ENCODE measurements at places on chromosomes 2 and 18. TPM values are rescaled to one million over a fixed set of nuclear protein-coding genes. Genes with fewer than 3 reads are reported as not detected.
A peak's percentile ranks its signal among the peaks of the same experiment; 100 is the strongest.

DNA sequence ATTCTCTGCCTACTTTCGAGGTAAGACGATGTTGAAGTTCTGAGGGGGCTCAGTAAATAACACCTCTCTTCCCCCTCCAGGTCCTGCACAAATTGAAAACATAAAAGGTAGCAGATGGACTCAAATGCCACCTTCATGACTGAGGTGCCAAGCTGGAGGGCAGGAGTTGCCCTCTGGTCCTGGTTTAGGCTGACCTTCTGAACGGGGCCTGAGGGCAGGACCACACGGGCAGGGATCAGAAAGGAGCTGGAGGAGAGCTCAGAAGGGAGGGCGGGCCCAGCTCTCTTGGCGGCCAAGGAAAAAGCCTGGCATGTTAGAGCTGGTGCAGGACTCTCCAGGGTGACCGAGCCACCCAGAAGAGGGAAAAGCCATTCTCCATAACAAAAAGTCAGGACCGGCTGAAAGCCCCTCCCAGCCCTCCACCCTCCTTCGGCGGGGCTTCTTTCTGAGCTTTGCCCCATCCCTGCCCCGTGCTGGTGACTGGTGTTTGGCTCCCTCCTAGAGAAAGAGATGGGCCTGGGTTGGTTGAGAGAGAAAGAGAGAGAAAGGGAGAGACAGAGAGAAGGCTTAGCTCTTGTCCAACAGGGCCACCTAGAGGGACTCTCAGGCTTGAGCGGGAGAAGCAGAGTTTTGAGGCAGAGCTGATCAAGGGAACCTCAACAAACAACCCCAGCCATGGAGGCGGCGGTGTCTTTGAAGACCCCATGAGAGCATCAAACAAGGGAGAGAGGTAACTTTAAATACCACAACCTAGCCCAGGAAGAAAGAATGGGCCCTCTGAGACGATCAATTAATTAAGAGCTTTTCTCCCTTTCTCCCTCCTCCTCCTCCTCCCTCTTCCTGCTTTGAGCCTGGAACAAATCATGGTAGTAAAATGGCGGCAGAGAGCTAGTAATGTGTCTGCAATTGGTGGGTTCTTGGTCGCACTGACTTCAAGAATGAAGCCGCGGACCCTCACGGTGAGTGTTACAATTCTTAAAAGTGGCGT, 50.8 kb downstream of the WIPF1 start:
- peak; percentile 33 for DNase-seq

DNA sequence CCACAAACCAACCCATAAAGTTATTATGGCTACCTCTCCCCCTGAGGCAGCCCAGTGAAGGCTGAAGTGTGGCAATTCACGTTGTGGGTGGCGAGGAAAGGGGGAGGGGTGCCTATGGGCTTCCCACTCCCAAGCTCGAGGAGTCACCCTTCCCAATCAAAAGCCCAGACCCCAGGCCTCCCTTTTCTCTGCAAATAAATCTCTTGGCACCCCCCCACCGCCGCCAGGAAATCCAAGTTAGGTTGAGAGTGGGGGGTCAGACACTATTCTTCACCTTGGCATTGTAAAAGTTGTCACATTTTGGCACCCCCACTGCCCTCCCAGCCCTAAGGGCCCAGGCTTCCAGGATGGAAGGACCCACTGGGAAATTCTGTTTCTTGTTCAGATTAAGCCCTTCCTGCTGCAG, 6.9 kb downstream of the ANKRD53 start:
- DNase-seq: no peak

GRCh38 chr2:11658208-11659114, 11.5 kb downstream of the NTSR2 start:
- DNase-seq: no peak

DNA sequence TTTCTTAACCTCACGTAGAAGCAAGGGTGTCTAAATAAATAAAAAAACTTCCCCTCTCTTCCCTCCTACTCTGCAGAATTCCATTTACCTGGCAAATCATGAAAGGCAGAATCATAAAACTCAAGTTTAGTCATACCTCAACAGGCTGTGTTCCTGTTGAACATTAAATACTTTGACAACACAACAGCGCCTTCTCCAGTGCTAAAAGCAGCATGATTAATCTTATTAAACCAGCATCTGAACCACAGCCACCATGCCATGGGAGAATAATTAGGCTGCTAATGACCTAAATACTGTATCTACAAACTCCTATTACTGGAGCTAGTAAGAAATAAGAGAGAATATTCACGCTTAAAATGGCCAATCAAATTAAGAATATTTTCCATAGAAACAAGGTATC, 68.1 kb downstream of the CDH2 start:
- peak; percentile 30 for DNase-seq

DNA sequence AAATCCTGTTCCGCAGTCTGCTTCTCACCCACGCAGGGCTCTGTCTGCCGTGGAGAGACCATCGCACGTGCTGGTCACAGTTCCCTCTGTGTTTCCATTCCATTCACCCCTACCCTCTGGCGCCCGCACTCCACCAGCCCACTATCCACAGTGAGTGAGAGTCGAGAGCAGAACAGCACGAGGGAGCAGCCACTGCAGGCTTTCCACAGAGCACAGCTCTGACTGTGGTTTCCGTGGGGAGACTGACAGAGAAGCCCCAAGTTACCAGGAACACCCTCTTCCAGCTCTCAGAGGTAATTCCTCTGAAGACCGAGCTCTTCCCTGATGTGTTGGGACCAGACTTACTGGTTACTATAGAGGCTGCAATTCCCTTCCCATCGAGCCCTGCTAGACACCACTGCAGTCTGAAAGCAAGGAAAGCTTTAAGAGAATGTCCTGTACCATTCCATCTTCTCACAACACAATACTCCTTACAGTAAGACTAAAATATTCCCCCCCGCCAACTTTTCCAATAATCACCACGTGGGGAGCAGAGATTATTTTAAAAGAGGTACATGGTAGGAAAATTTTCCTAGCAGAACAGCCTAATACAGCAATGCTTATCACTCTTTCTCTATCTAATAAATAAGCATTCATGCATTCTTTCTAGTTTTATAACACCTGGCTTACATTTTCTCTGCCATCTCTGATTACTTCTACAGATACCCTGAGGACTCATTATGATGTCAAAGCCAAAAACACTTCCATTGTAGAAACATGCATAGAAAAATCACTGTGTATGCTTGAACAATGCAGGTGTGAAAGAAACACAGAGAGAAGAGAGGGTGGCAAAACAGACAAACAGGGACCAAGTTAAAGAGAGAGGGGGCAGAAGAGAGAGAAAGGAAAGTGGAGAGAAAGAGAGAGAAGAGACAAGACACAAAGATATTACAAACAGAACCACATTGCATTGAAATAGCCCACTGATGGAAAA, 4.7 kb downstream of the MYT1L start:
- DNase-seq: no peak

The FAM161A gene
- 5.3 TPM for total RNA-seq

DNA sequence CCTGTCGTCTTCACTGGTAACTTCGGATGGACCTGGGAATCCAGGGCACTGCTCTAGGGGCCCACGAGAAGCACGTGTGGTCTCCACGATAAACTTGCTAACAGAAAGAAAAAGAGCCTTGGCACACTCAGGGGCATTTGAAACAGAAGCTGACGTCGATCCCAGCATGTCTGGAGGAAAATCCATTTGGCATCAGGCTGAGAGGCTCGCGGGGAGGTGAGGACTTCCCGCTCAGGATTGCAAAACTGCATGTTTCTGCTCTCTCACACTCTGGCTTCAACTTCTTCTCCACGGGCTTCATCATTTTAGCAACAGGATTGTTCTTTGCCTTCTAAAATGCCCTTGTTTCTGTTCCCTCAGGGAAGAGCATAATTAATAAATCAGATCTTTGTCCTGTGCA, 181.7 kb upstream of the COPS8 start:
- DNase-seq: peak; percentile 44

The TOGARAM2 gene
- 1.2 TPM for total RNA-seq

The VWA3B gene
- total RNA-seq: 0.13 TPM

The HOXD11 gene
- 0.04 TPM for total RNA-seq

DNA sequence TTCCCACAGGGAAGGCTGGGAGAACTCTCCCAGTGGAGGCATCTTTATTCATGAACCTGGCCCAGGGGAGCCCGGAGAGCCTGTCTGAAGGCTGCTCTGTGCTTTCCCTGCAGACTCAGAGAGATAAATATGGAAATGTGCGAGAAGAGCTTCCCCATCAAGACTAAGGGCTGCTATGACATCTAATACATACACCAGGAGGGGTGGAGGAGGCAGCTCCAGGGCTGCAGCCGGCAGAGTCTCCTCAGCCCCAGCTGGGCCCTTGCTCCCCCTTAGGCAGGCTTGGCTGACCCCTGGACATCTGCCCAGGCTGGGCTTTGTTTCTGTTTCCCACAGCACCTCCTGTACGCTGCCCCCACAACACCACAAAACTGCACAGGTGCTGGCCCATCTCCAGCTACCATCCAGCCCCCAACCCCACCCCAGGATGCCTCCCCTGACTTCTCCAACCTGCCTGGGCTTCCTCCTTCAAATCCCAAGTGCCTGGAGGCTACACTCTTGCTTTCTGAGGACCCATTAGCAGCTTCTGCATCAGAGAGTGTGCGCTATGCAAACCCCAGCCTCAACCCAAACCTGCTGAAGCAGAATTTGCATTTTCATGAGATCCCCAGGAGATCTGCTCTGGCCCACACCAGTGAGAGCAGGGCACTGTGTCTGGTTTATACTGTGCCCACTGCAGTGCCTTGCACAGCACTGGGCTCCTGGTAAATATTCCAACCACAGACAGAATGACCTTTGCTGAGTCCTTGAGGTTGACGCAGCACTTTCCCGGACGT, 96.8 kb downstream of the VSNL1 start:
- DNase-seq: peak; percentile 20

- DNase-seq: no peak
Measured at GRCh38 chr2:162118166-162119031, 33.6 kb downstream of the GCG start.

- DNase-seq: peak; percentile 43
Measured at GRCh38 chr2:217993817-217994463, 8.9 kb downstream of the TNS1 start.

The ASXL3 gene
- 8.2 TPM for total RNA-seq

DNA sequence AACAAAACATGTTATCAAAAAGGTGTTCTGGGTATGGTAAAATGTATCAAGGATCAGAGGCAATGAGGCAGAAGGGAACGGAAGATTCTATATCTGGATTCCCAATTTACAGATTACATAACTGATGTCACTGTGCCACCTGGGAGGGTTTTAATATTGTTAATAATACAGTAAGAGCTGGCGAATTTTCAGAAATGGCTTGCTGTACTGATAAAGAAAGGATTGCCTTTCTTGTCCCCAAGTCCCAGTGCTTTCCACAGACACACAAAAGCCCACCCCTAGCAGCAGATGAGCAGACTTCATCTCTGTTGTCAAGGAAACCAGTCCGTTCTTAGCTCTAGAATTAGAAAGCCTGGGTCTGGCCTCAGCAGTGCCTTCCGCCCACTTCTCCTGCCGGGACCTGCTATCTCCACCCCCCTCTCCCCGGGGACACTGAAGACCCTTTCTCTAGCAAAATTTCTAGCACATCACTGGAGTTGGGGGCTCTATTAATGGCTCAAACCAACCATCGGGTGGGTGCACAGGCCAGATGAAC, 34.3 kb downstream of the ADD2 start:
- DNase-seq: no peak

- DNase-seq: peak; percentile 96
Measured at GRCh38 chr2:69013142-69013839, at the start of gene ANTXR1. Gene ANTXR1 (plus strand): TSS chr2:69013179. CDS start chr2:69013500, 321 bp downstream.

The SLC38A11 gene
- 0.35 TPM for total RNA-seq

GRCh38 chr2:68059784-68060525, 2.8 kb downstream of the C1D start:
- no peak for DNase-seq

The C2orf66 gene
- total RNA-seq: 0.04 TPM

GRCh38 chr18:8562919-8563318, 46.3 kb upstream of the RAB12 start:
- DNase-seq: peak; percentile 14

DNA sequence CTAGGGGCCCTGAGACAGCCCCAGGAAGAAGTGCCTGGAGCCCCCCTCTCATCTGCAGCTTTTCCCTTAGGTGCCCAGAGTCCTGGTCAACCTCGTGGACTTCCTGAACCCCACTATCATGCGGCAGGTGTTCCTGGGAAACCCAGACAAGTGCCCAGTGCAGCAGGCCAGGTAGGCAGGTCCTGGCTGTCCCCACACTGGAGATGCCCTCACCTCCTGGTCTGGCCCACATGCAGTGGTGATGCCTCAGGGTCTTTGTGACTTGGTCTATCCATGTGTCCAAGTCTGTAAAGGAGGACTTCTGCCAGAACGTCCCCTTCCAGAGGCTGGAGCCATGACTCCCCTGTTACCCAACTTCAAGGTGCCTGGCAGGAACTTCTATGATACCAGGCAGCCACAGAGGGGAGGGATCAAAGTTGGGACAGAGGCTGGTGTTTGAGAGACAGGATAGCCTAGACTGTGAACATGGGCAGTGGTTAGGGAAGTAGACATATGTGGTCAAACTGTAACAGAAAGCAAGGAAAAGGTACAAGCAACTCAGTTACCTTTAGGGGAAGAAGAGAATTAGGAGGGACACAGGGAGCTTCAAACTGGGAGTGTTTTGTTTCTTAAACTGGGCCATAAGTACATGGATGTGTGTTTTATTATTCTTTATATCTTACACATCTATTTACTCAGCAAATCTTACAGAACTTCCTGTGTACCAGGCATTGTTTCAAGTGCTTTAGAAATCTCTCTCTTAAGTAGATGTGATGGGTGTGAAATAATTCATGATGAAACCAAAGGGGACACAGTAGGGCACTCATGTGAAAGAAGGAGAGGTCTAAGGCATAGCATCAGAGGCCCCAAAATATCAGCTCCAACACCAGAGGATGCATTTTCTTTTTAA, 107.1 kb downstream of the PLB1 start:
- DNase-seq: no peak

- DNase-seq: no peak
Measured at GRCh38 chr2:175844169-175844568, 157.9 kb downstream of the LNPK start.

The DLX1 gene
- total RNA-seq: 0.09 TPM

GRCh38 chr18:38695559-38696280, 1130.1 kb upstream of the CELF4 start:
- DNase-seq: no peak

The NT5DC4 gene
- total RNA-seq: not detected

DNA sequence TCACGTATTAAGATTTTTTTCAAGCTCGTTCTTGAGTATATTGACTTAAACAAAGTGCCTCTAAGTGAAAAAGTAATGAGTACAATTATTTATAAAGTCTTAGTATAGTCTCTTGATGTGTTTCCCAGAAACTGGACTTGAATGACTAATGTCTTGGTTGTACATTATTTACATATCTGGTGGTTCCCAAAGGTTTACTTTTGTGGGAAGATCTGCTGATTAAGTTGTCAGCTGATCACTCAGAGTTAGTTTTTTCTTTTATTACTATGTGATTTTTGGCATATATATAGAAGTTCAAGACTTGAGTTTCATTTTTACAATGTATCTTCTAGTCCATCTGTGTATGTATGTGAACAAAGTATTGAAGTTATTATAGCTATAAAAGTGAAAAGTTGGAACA, 29.5 kb downstream of the RNF144A start:
- DNase-seq: peak; percentile 79

The PSTPIP2 gene
- 2.0 TPM for total RNA-seq
